ENCODE measurements at places on chromosomes 11 and 22. TPM values are rescaled to one million over a fixed set of nuclear protein-coding genes. Genes with fewer than 3 reads are reported as not detected.
A peak's percentile ranks its signal among the peaks of the same experiment; 100 is the strongest.

Gene DEPDC7
- 21.3 TPM for total RNA-seq

Gene OR51B4
- total RNA-seq = not detected

Gene DMC1
- total RNA-seq = 3.0 TPM

Gene UBQLN3
- 0.50 TPM for total RNA-seq

Gene SLC7A4
- total RNA-seq = 140 TPM

Gene CYP2D6
- total RNA-seq = 3.8 TPM

Gene MAFF
- 55.9 TPM for total RNA-seq

Gene DRD2
- total RNA-seq = 0.67 TPM

Gene PGR
- 0.28 TPM for total RNA-seq

Gene TTC17
- total RNA-seq = 90.9 TPM

Gene MLC1
- 8.2 TPM for total RNA-seq

Gene HTR3A
- total RNA-seq = not detected

DNA sequence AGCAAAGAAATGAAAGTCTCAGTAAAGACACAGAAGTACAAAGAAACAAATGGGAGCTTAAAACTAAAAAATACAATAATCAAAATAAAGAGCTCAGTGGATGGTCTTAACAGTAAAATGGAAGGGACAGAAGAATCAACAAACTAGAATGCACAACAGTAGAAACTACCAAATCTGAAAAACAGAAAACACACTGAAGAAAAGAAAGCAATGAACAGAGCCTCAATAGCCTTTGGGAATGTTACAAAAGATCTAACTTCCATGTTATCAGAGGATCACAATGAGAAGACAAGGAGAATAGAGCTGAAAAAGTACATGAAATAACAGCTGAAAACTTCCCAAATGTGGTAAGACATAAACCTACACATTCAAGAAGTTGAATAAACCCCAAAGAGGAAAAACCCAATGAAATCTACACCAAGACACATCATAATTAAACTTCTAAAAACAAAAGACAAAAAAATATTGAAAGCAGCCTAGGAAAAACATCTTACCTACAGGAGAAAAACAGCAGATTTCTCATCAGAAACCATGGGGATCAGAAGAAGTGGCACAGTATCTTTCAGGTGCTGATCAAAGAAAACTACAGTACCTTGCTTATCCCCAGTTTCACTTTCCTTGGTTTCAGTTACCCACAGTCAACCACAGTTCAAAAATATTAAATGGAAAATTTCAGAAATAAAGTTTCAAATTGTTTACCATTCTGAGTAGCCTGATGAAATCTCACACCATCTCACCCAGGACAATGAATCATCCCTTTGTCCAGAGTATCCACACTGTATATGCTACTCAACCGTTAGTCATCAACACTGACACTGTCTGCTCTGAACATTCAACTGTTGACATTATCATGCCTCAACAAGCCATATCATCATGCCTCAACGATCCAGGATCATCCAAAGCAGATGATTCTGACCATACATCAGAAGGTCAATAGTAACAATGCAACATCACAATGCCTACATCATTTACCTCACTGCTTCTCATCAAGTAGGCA is 22.2 kb downstream of the RRAS2 start:
- DNase-seq = no peak

DNA sequence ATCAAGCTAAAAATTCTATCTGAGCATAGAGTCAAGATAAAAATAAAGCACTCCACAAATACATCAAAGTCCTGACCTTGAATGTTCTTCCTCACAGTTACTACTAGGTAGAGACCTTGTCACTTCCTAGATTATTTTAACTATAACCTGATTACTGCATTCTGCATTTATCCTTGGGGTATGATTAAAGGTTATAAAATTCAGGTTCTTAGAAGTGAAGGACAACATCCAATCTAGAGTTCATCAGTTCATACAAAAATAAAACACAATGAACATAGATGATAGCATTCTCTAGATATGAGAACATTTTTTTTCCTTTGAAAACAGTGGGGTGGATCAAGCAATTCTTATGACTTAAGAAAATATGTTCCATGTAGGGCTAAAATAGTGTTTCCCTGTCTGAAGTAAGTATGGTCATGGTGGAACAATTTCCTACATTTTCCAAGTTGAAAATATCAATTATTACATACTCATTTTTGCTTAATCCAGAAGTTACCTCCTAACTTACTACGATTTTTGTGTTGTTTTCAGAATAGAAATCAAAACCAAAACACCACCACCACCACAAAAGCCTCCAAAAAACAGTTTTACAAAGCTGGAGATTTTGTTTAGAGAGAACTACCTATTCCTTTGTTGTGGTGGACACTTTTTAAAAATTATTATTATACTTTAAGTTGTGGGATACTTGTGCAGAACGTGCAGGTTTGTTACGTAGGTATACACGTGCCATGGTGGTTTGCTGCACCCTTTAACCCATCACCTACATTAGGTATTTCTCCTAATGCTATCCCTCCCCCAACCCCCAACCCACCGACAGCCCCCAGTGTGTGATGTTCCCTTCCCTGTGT is 112.0 kb upstream of the DDI1 start:
- DNase-seq = no peak

DNA sequence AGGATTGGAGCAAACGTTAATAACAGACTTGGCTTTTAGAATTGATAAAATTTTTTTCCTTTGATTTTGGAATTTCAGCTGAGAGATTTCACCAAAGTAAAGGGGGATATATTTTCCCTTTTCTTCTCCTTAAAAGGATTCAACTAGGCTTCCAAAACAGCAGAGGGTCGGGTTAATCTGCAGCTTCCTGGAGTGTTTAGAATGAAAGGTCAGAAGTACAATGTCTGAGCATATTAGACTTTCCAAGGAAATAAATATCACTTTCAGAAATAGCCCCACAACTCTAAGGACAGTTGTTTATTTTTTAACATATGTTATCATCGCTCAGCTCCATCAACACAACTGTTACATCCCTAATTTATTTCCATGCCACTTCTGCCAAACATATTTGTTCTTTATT is 1532.9 kb upstream of the RAG2 start:
- no peak for DNase-seq

DNA sequence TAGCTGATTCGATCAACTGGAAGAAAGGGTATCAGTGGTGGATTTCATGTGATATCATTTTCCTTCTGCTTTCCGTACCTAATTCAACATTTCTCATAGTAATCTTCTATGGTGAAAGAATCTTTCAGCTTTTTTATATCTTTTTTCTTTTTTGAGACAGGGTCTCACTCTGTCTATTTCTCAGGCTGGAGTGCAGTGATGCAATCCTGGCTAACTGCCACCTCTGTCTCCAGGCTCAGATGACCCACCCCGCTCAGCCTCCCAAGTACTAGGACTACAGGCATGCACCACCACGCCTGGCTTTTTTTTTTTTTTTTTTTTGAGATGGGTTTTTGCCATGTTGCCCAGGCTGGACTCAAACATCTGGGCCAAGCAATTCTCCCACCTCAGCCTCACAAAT is 18.6 kb upstream of the CHORDC1 start:
- no peak for DNase-seq

DNA sequence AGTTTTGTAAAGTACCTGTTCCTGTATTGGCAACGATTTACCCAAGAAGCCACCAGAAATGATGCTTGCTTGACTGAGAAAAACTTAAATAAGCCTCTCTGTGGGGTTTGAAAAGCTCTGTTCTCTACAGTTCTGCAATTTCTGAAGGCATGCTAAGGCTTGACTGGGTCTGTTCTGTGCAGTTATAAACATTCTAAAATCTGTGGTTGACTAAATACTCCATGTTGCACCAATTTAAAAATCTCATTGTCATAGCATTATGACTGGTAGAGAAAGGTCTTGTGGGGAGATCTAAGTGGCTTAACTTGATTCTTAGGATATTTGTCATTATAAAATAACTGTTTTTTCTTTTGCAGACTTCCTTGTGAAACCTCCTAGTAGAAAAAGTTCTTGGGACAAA is 73.7 kb downstream of the MTMR3 start:
- DNase-seq = no peak

DNA sequence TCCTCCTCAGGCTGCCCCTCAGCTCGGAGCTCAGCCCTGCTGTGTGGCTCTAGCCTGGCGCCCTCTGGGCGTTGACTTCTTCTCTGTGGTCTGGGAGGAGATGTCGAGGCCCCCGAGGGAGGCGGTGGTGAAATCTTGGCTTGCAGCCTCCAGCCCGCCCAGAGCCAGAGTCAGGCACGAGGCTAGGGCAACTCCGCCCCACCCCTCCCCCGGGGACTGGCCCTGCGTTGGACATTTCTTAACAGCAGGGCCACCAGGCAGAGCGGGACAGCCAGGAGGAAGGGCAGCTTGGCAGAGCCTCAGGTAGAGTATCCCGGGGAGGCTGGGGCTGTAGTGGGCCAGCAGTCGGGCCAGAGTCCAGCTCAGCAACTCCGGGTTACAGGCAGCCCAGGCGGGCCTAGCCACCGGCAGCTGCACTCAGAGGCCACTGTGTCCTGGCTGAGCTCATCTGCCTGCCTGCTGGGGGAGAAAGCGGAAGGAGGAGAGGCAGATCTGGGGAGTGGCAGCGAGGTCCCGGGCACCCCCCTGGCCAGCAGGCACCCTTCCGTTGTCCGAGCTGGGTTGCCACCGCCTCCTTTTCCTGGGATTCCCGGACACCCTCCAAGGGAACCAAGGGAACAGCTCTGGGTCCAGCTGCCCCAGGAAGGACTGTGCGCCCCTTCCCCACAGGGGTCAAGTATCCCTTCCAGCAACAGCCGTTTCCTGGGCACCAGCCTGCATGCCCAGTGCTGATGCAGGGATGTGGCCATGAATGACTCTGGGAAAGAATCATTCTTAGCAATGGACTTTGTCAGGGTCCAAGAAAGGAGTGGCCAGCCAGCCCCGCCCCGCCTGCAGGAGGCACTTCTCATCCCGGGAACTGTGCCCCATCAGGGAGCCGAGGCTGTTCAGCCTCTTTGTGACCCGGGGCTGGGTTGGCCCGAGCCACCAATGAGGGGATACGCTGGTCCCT is at the start of gene ALDH3B1:
Gene ALDH3B1, plus strand, starts transcription at position 238 of the 952 bp plus-strand sequence. CDS start 4,971 bp downstream, outside the sequence.
- peak; percentile 87 for DNase-seq

- DNase-seq = no peak
Observed at GRCh38 chr11:6129635-6130034, 22.2 kb downstream of the OR56B4 start.

GRCh38 chr11:36365907-36366306 is 69.8 kb downstream of the PRR5L start:
- DNase-seq = no peak

DNA sequence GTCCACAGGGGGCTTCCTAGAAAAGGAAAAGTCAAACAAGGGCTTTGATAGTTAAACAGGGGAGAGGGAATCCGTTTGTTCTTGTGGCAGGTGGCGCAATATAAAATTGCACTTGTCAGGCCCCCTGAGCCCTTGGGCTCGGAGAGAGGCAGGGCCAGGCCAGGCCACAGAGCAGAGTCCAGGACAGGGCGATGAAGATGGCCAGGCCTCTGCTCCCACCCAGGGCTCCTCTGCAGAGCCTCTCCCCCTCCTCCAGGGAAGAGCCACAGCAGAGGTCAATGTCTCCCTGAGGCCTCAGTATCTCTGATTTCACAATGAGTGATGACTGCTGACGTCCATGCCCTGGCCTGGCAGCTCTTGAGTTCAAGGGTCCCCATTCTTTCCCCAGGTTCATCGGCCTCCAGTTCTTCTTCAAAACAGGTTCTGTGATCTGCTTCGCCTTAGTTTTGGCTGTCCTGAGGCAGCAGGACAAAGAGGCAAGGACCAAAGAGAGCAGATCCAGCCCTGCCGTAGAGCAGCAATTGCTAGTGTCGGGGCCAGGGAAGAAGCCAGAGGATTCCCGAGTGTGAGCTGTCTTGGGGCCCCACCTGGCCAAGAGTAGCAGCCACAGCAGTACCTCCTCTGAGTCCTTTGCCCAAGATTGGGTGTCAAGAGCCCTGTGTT is 36.4 kb upstream of the TPBGL start:
- peak; percentile 51 for DNase-seq

- no peak for DNase-seq
Observed at GRCh38 chr11:85668157-85668556, 3.2 kb upstream of the CREBZF start.

GRCh38 chr11:2797121-2797711 is 88.4 kb downstream of the CDKN1C start:
- no peak for DNase-seq

DNA sequence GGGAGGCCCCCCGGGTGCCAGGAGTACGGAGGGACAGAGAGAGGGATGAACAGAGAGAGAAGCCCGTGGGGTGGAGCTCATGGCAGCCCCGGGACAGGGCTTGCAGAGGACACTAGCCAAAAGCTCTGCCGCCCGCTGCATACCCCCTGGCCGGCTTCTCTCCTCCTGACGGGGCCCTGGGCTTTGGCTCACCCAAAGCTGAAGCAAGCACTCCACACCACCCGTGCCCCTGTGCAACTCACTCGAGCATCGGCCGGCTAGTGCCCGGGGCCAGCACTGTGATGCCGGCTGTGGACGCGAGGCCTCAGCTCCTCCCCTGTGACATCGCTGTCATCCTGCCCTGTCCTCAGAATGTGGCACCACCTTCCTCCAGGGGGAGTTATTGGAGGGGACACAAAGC is 429.6 kb downstream of the BRD1 start:
- no peak for DNase-seq

DNA sequence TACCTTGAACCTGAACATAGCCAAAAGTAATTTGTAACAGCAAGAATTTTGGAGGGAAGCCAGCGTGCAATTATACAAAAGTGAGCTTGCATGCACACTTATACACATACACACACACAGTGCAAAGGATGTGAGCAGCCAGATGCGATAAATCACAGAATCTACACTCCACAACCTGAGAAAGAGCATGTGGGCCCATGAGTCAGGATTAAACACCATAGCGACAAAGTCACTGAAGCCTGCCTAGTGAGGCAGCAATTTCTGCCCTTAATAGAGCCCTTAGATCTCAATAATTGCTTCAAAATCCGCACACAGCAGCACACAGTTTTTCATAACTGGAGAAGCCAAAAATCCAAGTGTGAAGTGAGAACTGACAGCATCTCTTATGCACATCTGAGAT is 42.6 kb upstream of the TEAD1 start:
- no peak for DNase-seq

DNA sequence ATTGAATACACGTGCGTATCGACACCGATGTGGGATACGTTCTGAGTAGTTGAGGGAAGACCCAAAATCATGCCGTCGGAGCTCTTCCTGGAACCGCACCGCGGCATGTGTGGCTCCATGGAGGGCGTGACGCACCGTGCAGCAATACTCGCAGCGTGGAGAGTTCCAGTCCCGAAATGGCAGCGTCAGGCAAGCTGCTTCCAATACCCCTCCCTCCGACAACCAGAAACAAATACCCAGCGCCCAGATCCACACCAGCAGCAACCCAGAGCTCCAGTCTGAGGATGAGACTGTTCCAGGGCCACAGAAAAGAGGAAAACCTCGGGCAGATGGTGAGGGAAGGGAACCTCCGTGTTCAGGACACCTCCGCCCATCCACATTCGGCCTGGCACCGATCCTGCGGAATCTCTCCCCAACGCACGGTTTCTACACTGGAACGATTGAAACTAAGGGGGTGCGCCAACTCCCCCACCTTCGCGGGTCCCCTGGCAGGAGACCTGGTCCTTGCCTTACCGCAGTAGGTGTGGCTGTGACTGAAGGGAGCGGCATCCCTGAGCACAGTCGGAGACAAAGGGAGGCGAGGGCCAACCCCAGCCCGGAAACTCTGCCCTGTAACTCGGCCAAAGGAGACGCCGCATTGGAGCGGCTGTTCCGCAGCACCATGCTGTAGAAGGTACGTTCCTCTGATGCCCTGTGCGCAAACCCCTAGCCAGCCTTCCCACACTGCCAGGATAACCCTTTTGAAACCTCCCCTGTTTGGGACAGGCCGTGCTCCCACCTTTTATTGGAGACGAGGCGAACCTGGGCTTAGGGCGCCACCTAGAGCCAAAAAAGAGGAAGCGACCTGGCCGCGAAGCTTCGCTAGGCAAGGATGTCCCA is 28.2 kb downstream of the DBX1 start:
- DNase-seq = peak; percentile 76
